Hematopoietic multipotent progenitor cell treated with erythropoietin and hydrocortisone succinate and interleukin-3 and kit ligand, for 6 days (in vitro differentiated cells): ENCODE measurements at places on chromosomes 16 and 17.

DNA sequence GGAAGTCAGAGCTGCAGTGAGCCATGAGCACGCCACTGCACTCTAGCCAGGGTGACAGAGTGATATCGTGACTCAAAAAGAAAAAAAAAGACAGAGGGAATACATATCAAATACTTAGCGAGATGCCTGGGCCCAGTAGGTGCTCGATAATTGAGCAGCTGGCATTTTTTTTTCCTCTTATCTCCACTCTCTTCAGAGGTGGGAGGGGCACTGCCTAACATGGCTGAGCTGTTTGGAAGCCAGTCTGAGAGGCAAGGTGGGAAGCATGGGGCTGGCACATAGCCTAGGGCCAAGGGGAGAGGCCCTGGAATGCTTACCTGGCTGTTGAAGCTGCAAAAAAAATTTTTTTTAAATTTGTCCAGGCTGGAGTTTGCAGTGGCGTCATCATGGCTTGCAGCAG, 38.4 kb downstream of the HIC1 start:
- DNase-seq: peak; percentile 86

DNA sequence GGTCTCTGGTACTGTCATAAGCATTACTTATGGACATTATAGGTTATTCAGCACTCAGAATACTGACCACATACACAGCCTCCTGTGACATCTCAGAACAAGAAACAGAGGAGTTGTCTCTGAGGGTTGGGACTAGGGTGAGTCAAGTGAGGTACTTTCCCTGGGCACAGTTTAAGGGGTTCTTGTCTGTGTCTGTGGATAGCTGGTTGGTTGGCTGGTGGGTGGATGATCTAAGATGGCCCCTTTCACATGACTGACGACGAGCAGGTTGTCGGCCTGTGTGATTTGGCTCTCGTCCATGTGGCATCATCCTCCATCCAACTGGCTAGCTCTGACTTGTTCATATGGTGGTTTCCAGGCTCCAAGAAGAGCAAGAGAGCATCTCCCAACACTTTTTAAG, 163.9 kb downstream of the PRKCB start:
- DNase-seq: no peak

DNA sequence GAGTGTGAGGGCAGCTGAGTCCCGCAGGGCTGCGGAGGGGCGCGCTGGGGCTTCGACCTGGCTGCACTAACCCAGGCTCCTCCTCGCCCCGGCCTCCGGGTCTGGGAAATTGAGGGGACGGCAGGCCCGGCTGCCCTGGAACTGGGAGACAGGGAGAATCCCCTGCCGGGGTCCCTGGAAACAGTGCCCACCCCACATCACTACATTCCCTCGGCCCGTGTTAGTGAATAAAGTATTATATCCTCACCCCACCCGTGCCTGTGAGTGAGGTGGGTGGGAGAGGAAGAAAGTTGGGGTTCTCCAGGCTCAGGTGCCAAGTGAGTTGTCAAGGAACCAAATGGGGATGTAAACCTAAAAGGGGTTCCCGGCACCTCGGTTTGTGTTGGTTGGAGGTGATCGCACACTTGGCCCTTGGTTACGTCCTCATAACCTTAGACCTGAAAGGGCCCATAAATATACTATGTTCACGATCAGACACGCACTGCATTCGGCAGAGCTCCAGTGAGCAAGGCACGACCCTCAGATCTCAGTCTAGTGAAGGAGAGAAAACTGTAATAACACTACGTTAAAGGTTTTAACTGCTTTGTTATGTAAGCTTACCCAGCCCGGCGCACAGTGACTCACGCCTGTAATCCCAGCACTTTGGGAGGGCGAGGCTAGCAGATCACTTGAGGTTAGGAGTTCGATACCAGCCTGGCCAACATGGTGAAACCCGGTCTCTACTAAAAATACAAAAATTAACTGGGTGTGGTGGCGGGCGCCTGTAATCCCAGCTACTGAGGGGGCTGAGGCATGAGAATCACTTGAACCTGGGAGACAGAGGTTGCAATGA, 11.2 kb downstream of the ZNF771 start:
- DNase-seq: peak; percentile 34

- DNase-seq: peak; percentile 68
Observed at GRCh38 chr16:1613211-1613622, 1.1 kb downstream of the CRAMP1 start.

DNA sequence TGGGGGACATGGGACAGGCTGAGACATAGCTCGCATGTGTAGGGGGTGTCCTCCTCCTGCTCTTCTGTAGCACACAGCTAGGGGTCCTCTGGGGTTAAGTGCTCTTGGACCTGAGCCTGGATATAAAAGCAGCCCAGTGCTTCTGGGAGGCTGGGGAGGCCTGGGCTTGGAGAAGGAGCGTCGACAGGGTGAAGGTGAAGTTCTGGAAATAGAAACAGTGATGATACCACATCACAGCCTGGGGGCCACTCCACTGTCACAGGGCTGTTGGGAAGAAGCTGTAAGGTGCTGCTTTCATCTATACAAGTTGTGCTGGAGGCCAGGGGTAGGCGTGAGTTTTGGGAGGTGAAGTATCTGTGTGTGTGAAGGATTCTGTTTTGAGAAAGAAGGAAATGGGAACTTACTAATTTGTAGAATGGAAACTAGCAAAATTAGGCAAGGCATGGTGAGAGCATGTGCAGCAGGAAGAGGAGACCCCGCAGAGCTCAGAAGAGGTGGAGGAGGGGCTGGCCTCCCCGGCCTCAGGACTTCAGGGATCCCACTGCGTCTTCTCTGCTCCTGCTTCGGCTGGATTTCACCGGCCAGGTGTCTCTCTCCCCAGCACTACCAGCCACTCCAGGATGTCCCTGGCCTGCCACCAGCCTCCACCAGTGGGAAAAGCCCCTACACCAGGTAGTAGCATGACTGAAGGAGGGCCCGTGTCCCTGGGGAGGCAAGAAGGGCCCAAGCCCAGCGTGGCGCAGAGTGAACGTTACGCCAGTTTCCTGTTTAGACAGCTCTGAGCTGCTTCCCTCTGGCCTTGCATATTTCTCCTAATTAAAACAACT, 19.4 kb downstream of the PLCG2 start:
- peak; percentile 63 for DNase-seq

DNA sequence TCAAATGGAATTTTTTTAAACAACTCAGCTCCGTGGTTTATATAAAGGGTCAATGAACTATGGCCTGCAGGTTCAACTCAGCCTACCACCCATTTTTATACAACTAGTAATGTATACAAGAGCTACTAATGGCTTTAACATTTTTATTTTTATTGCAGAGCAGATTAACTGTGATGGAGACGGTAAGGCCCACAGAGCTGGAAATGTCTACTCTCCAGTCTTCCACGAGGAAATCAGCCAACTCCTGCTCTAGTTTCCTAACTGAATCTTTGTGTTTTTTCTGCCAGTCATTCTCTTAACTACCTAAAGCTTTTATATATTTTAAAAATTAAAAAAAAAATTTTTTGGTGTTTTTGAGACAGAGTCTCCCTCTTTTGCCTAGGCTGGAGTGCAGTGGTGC, 385.1 kb upstream of the MAF start:
- no peak for DNase-seq
